Activated CD8-positive, alpha-beta T cell treated with anti-CD3 and anti-CD28 coated beads, Interleukin-2, amount 10 ng/mL, durations not matched to agents 7 days and 5 days (primary cell): ENCODE measurements at places on chromosomes 1 and 21.

- no peaks in the 10 kb centered on the region for H3K36me3 ChIP-seq
- DNase-seq = peak; percentile 73
- H3K4me1 ChIP-seq = peaks cover 46% of the 10 kb centered on the region
- no peak overlapping the region for H3K4me3 ChIP-seq
- H3K27ac ChIP-seq = no peak overlapping the region
These were observed 36.2 kb upstream of the BTG2 start for GRCh38 chr1:203268901-203269653.

- H3K27me3 ChIP-seq = no peaks in the 10 kb centered on the region
- peak overlapping the region; percentile 77 for H3K4me3 ChIP-seq
- H3K27ac ChIP-seq = peak overlapping the region; percentile 81
- peaks cover 69% of the 10 kb centered on the region for H3K36me3 ChIP-seq
These were observed 5.6 kb downstream of the LCK start for GRCh38 chr1:32256473-32257226.

DNA sequence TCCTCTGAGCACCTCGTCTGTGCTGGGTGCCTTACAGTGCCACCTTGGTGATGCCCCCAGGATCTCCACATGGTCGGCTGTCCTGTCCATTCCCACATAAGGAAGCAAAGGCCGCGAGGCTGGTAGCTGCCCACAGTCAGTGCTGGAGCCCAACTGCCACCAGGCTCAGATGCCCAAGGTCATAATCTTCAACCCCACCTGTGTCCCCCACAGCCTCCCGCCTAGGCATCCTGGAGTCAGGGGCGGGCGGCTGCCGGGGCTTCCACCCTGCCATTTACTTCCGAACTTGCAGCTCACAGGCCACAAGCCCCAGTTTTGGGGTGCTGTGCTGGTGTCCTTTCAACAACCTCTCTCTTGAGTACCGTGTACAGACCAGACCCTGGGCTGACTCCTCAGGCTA lies 126.3 kb downstream of the CASZ1 start:
- no peaks in the 10 kb centered on the region for H3K4me1 ChIP-seq
- H3K27ac ChIP-seq = no peak overlapping the region
- DNase-seq = no peak
- H3K36me3 ChIP-seq = no peaks in the 10 kb centered on the region
- no peak overlapping the region for H3K4me3 ChIP-seq
- no peaks in the 10 kb centered on the region for H3K27me3 ChIP-seq

GRCh38 chr1:51289676-51290488 lies 40.5 kb downstream of the TTC39A start:
- peaks cover 12% of the 10 kb centered on the region for H3K4me1 ChIP-seq
- no peaks in the 10 kb centered on the region for H3K27me3 ChIP-seq
- no peak for DNase-seq
- no peak overlapping the region for H3K4me3 ChIP-seq

- H3K4me3 ChIP-seq = no peak overlapping the region
- no peaks in the 10 kb centered on the region for H3K4me1 ChIP-seq
- H3K36me3 ChIP-seq = no peaks in the 10 kb centered on the region
- DNase-seq = no peak
These were observed 268.2 kb downstream of the HMCN1 start for GRCh38 chr1:186002406-186002805.

GRCh38 chr1:232440325-232441035 lies 189.5 kb downstream of the SIPA1L2 start:
- no peaks in the 10 kb centered on the region for H3K4me1 ChIP-seq
- H3K27ac ChIP-seq = no peak overlapping the region
- H3K36me3 ChIP-seq = no peaks in the 10 kb centered on the region
- no peaks in the 10 kb centered on the region for H3K27me3 ChIP-seq
- DNase-seq = no peak

DNA sequence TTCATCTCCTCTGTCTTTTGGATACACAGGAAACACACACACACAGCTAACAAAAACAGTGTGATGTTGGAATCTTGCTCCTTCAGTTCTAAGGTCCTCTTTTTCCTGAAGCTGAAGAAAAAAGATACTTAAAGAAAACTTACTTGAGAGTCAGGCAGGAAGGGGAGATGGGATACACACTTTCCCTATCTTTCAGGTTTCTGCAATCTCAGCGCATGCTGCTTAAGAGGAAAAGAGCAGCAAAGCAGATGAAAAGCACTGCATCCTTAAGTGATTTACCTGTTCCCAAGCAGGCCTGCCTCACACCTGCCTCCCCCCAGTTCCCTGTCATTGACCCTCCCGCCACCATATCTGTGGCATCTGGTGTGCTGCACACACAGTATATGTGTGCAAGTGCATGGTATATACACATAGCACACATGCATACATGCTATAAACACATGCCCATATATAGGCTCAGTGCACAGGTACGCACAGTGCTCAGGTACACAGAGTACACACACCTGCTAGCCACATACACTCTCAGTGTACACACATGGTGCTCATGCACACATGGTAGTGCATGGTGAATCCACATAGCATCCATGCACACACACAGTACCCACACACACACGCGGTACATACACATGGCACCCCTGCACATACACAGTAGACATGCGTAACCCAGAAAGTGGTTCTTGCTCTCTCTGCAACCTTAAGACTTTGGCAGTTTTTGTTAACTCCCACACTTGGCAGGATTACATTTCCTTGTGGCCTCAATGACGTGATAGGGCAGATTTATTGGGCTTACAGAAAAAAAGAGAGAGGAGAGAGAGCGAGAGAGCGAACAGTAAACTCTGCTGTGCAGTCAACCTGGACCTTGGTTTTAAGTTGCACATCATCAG lies 166.9 kb downstream of the TOMM20 start:
- H3K4me3 ChIP-seq = peak overlapping the region; percentile 66
- H3K27me3 ChIP-seq = no peaks in the 10 kb centered on the region
- H3K4me1 ChIP-seq = peaks cover 86% of the 10 kb centered on the region

GRCh38 chr1:966135-966703 lies at the start of gene PLEKHN1:
Gene PLEKHN1 (plus strand): TSS chr1:966482. CDS start chr1:966532, 50 bp downstream.
- peak; percentile 53 for DNase-seq
- H3K4me3 ChIP-seq = peak within 1 kb of the TSS; percentile 81
- peaks cover 14% of the 10 kb centered on the region for H3K27me3 ChIP-seq
- peaks cover 15% of the 10 kb centered on the region for H3K4me1 ChIP-seq
- peak within 1 kb of the TSS; percentile 90 for H3K27ac ChIP-seq
- peaks cover 3% of the 10 kb centered on the region for H3K36me3 ChIP-seq

GRCh38 chr1:30267046-30267445 lies 456.3 kb downstream of the MATN1 start:
- no peaks in the 10 kb centered on the region for H3K27me3 ChIP-seq
- H3K4me3 ChIP-seq = no peak overlapping the region
- DNase-seq = no peak
- H3K36me3 ChIP-seq = no peaks in the 10 kb centered on the region
- H3K4me1 ChIP-seq = no peaks in the 10 kb centered on the region

- H3K27me3 ChIP-seq = no peaks in the 10 kb centered on the region
- H3K4me3 ChIP-seq = no peak overlapping the region
- no peak for DNase-seq
- peaks cover 27% of the 10 kb centered on the region for H3K36me3 ChIP-seq
- H3K4me1 ChIP-seq = peaks cover 6% of the 10 kb centered on the region
- H3K27ac ChIP-seq = no peak overlapping the region
These were observed 5.2 kb downstream of the NPPA start for GRCh38 chr1:11842154-11843041.

DNA sequence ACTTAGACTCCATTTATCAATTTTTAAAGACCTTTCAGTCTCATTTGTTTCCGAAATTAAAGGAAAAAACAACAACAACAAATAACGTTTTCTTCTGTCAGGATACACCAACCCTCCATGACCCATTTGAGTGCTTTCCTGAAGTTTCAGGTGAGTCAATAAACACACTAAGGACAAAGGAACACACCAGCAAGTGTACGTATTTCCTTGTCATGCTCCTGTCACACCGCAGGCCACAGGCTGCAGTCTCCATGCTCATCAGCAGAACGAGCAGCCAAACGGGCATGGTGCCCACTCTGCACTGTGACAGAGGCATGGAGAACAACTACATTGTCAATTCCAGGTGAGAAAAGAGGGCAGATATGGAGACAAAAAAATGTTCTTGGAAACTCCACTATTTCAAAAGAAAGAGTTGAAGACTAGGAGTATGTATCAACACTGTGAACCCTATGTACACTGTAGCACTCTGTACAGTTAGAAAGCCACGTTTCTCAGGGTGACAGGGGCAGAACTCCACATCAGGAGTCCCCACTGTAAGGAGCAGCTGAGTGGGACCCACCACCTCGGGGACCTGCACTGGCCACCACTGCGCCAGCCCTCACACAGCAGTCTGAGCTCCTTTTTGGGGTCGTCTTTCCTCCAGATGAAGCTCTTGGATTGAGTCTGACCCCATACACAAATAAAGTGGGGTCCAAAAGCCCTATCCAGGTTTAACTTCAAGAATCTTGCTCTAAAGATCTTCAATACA lies 2.6 kb downstream of the PTTG1IP start:
- H3K27ac ChIP-seq = peak overlapping the region; percentile 7
- peaks cover 33% of the 10 kb centered on the region for H3K36me3 ChIP-seq
- H3K27me3 ChIP-seq = no peaks in the 10 kb centered on the region
- peak overlapping the region; percentile 36 for H3K4me3 ChIP-seq
- DNase-seq = no peak

GRCh38 chr1:53615101-53615500 lies 123.9 kb downstream of the GLIS1 start:
- H3K4me3 ChIP-seq = no peak overlapping the region
- H3K27ac ChIP-seq = no peak overlapping the region
- peaks cover 7% of the 10 kb centered on the region for H3K27me3 ChIP-seq
- H3K4me1 ChIP-seq = no peaks in the 10 kb centered on the region

DNA sequence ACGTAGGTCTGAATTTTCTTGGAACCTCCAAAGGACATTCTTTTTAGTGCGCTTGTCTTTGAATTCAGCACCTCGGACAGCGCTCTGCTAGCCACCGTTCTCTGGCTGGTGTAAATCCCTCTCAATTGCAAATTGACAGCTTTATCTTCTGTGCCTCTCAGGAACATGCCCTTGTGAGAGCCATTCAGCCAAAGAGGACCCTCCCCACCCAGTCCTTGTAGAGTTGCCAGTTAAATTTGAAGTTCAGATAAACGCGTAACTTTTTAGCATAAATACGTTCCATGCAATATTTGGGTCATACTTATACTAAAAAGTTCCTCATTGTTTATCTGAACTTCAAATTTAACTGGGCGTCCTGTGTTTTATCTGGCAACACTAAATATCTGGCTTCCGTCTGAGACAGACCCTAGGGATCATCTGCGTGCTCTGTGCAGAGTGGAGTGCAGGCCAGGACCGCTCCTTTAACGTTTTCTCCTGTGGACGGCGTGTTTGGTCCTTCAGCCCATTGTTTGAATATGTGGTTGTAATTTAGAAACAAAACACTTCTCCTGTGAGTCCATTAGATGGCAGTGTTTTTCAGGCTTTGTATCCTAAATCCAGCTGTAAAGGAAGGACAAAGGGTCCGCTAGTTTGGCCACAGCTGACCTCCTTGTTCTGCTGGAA lies 7.0 kb downstream of the KCNAB2 start:
- peak; percentile 70 for DNase-seq
- H3K27ac ChIP-seq = peak overlapping the region; percentile 72
- no peak overlapping the region for H3K4me3 ChIP-seq
- H3K36me3 ChIP-seq = peaks cover 60% of the 10 kb centered on the region
- peaks cover 3% of the 10 kb centered on the region for H3K4me1 ChIP-seq
- H3K27me3 ChIP-seq = no peaks in the 10 kb centered on the region
